ENCODE measurements at places on chromosomes 13 and 19.

DNA sequence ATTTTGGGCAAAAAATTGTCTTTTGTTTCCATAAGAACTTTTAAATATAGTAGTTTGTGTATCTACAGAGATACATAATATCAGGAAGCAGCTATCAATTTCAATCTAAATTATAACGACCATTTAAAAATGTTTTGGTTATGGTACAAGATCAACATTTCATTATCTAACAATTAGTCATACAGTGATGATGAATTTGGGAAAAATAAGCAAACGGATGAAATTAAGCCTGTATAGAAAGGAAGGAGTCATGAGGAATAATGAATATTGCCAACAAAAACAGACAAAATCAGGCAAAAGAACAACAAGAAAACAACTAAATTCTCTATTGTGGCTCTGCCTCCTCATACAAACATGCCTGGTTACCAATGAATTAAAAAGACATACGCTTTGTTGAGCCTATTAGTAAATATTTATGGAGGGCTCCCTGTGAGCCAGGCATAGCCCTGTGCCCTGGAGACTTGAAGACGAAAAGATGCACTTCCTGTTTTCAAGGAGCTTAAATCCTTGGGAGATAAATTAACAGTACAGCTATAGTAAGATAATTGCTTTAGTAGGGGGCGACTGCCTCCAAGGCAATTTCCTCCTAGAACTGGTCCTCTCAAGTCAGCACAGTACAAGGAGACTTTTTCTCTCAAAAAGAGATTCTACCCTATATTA lies 73.0 kb downstream of the NALCN start:
- no peak for DNase-seq

DNA sequence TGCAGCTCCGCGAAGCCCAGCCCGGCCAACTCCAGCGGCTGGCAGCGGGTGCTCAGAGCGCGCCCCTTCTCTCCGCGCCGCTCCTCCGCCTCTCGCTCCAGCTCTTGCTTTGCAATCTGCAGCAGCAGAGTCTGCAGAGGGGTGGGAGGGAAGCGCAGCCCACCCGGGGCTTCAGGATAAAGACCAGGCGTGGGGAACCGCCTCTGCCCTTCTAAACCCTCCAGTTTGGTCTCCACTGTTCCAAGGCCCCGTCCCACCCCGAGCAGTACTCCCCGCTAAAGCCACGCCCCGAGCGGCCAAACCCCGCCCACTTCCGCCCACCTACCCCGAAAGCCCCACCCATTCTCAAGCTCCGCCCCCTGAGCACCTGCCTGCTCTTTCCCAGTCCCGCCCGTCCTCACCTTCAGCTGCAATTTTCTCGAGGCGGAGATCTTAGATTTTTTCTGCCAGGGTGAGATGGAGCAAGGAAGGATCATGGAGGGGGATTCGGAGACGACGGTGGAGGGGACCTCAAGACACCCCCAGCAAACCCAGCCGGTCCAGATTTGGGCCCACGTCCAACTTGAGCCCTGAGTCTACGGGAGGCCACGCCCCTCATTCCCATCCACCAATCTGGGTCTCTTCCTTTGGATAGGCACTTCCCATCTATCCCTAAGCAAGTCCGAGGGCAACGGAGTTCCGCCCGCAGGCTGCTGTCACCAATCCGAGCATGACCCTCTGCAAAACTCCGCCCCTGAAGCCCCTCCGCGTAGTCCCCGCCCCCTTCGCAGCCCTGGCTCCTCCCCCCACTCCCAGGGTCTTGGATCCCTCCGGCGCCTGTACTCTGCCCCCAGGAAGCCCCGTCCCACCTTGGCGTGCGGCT lies 1.1 kb downstream of the TNNI3 start:
- no peak for DNase-seq

- peak; percentile 92 for DNase-seq
These were observed 15.9 kb upstream of the NOP53 start for GRCh38 chr19:47729468-47729798.

DNA sequence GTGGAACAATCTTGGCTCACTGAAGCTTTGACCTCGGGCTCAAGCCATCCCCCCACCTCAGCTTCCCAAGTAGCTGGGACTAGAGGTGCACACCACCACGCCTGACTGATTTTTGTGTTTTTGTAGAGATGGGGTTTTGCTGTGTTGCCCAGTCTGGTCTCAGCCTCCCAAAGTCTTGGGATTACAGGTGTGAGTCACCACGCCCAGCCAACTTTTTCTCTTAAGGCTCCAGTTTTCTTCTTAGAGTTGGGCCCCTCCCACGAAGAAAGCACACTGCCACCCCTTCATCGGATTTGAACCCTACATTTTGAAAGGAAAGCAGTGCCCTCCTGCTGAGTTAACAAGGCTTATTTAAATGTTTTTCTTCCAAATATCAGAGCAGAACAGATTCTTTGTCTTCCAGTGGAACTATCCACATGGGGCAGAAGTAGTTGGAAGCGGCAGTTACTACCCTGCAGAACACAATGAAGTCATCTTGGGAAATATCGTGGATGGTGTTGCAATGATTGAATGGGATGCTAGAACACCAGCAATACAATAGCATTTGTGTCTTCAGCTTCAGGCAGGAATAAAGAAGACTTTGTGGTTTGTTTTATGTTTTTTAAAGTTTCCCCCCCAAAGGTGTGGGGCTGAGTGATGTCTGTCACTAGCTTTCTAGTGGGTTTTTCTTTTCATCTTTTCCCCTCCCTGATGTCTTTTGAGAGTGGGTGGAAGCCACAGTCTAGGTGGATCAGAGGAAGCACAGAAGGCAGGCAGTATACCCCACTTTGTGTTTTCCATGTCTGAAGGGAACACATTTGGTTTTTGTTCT lies 8.9 kb downstream of the ACTN4 start:
- DNase-seq, result no peak

GRCh38 chr13:85603735-85604134 lies 195.5 kb downstream of the SLITRK6 start:
- no peak for DNase-seq

DNA sequence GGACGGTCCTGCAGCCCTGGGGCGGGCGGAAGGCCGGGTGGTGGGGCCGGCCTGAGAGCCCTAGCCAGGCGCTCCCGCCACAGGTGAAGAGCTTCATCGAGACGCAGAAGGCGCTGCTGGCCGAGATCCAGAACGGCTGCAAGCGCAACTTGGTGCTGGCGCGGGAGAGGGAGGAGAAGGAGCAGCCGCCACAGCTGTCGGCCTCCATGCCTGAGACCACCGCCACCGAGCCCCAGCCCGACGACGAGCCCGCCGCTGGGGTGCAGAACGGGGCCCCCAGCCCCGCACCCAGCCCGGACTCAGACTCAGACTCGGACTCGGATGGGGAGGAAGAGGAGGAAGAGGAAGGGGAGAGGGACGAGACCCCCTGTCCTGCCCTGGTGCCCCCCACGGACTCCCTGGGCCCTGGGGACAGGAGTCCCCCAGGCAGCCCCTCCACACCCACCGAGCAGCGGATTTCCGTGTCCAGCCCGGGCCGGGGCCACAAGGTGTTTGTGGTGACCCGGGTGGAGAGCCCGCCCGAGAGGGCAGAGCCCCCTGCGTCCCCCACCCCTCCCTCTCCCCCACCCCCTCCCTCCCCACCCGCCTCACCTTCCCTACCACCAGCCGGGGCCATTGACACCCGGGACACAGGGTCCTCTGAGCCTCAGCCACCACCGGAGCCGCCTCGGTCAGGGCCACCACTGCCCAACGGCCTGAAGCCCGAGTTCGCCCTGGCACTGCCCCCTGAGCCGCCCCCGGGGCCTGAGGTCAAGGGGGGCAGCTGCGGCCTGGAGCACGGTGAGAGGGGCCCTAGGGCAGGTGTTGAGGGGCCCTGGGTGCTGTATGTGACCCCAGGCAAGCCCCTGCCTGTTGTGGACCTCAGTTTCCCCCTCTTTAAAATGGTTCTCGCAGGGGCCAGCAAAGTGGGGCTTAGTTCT lies 15.3 kb downstream of the NKPD1 start:
- DNase-seq, result no peak

- no peak for DNase-seq
These were observed 58.8 kb downstream of the COL4A2 start for GRCh38 chr13:110365876-110366275.

- no peak for DNase-seq
These were observed 81.0 kb upstream of the UBAC2 start for GRCh38 chr13:99119656-99120055.

DNA sequence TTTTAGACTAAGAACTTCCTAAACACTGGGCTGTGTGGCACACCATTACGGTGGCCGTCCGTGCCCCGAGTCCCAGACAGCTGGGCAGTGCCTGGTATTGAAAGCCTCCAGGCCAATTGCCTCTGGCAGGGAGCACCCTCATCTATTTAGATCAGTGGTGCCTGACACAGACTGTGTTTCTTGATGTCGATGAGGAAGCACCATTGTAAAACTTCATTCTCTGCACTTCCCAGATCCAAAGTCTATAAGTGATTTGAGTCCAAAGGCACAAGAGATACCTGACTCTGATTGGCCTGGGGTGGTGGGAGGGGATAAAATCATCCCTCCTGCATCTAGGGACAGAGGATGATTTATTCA lies 8.5 kb upstream of the STK24 start:
- DNase-seq, result no peak

DNA sequence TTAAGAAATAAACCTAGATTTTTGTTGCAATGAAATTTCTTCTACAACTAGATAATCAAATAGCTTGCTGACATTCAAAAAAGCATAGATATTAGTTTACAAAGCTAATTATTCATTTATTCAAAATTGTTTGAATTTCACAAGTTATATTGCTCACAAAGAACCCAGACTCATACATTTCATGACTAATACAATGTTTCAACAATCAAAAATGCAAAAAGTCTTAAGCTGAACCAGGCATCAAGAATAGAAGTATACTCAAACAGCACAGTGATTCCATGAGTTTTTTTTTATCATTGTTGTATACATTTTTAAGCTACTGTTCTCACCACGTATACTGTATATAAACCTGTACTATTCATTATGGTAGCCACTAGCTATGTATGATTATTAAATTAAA lies 51.0 kb downstream of the DIAPH3 start:
- no peak for DNase-seq

GRCh38 chr13:79745081-79745480 lies 264.1 kb downstream of the NDFIP2 start:
- DNase-seq, result no peak

DNA sequence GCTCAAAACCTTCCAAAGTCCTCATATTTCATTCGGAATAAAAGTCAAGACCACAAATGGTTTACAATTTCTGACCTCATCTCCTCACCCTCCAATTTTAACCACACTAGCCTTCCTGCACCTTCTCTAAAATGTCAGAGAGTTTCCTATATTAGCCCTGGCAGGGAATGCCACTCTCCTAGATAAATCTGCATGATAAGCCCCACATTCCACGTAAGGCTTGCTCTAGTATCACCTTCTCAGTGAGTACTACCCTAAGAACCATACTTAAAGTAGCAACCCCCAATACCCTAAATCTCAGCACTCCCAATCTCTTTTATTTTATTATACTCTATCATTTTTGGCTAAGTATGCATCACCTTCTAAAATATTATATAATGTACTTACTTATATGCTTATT lies 100.5 kb upstream of the SLITRK5 start:
- DNase-seq, result no peak

DNA sequence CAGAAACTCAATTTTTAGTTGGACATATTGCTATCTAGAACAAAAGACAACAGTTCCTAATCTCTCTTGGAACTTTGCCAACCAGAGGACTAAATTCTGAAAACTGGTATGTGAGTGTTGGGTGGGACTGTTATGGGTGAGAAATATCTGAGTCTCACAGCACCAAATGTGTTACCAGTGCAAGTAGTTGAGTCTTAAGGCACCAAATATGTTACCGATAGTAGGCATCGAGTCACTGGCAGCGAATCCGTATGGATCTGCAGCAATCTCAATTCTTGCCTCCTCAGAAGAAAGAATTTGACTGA lies 575.2 kb downstream of the DACH1 start:
- DNase-seq, result no peak

GRCh38 chr19:47022140-47022536 lies 2.5 kb downstream of the NPAS1 start:
- DNase-seq, result no peak

- DNase-seq, result no peak
These were observed 11.2 kb downstream of the CEBPA start for GRCh38 chr19:33290956-33291622.

DNA sequence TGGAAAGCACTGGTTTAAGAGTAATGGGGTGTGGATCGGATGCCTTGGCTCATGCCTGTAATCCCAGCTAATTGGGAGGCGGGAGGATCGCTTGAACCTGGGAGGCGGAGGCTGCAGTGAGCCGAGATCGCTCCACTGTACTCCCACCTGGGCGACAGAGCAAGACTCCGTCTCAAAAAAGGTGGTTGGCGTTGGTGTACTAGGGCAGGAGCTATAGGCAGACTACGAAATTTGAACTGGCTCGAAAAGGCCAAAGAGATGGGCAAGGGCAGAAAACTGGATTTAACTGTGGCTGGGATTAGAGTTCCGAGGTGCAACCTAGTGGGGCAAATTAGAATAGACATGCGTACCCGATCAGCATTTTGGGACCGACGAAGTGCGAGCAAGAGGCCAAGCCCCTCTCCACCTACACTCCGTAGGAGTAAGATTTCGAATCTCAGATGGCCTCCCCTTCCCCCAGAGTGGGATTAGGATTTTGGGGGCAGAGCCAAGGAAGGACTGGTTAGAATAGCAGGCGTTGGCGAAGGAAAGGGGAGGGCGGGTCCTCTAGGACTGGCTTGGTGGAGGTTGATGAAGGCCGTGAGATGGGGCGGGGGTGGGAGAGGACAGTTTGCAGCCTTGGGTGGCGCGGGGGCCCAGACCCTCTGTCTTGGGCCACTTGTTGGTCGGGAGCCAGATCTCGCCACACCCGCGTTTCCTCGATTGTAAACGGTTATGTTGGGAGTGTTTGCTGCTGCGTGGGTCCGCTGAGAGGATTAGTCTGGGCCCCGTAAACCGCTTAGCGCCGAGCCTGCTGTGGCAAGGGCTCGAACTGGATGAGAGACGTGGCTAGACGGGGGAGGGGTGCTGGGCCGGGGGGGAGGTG lies 2.0 kb upstream of the INAFM1 start:
- peak; percentile 51 for DNase-seq

- no peak for DNase-seq
These were observed 87.3 kb upstream of the FBXL3 start for GRCh38 chr13:77114271-77114670.

GRCh38 chr13:94712812-94713560 lies 641 bp upstream of the SOX21 start:
- DNase-seq, result no peak

DNA sequence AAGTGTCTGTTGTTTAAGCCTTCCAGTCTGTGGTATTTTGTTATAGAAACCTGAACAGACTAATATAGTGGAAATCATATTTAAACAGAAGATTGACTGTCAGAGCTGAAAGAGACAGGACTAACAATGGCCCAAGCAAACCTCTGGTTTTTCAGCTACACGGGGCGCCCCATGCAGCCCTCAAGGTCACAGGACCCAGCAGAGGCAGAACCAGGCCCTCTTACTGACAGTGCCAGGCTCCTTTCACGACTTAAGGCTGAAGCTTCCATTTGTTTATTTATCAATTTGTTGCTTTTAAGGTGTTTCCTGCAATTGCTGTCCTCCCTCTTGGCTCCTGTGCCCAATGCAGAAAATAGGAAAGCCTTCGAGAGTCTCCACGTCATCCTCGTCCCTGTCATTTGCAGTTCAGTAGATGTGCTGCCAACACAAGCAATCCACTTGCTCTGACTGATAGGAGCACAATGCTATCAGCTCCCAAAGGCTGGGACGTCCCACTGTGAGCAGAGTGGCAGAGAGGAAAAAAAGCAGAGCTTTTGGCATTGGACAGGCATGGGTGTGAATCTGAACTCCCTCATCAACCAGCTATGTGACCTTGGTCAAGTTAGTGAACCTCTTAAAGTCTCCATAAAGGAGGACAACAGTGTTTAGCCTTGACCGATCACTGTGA lies 10.5 kb upstream of the SLC7A1 start:
- DNase-seq, result no peak

- DNase-seq, result no peak
These were observed 142.4 kb downstream of the MYCBP2 start for GRCh38 chr13:77184455-77184854.
